ENCODE measurements at places on chromosomes 2 and 18.

DNA sequence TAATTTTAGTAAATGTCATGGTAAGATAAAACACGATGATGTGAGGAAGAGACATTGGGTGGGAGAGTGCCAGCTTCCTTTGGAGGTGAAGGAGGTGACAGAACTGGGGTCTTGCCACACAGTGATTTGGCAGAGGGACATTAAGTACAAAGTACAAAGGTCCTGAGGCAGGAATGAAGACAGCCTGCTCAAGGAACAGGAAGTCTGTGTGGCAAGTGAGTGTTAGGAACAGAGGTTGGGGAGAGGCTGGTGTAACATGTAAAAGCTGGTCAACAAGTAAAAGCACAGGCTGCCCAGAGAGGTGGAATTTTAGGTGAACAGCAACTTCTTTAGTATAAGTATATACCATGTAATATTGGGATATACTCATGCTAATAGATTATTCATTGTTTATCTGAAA lies 73.1 kb downstream of the INPP5D start:
- DNase-seq: no peak

- no peak for DNase-seq
Observed at GRCh38 chr2:71781695-71782228, 328.4 kb downstream of the DYSF start.

DNA sequence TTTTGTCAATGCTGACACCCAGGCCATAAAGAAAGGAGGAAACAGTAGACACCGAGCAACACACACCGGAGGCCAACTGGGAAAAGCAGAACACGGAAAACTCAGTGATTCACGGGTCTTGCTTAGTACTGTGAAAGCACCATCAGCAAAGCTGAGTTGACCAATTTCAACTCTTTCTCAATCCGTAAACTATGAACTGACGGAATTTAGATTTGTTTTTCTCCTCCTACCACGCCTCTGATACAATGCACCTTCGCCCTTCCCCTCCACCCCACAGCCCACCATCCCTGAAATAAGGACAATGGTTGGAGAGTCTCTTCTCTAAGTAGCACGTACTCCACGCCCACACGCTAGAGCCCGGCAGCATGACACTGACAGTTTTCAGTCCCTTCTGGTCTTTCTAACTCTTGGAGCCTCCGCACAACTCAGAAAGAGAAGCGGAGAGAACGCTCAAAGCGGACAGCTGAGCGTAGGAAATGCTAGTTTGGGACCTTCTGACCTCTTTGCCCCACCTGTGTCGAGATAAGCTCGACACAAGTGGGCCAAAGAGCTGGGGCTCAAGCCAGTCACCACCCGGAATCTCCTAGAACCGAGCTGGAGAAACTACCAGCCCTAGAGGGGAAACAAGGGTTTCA lies 669 bp downstream of the LNPK start:
- no peak for DNase-seq

DNA sequence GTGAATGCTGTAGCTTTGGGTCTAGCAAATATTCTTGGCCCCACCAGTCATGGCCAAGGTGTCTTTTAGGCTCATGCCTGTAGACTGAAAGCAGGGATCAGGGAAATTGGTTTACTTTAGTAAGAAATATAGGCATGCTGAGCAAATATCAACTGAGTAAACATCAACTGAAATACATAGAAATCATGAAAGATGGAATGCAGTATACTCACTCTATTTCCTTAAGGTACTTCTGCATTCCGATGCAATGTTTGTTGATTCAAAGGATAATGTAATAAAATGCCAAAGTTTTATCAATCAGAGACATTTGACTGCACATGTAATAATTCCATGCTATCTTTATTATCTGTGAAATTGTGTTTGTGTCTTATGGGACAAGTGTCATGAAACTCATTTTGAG lies 19.6 kb upstream of the IL1R1 start:
- DNase-seq: no peak

- no peak for DNase-seq
Observed at GRCh38 chr2:239887604-239888003, 137.5 kb downstream of the NDUFA10 start.

DNA sequence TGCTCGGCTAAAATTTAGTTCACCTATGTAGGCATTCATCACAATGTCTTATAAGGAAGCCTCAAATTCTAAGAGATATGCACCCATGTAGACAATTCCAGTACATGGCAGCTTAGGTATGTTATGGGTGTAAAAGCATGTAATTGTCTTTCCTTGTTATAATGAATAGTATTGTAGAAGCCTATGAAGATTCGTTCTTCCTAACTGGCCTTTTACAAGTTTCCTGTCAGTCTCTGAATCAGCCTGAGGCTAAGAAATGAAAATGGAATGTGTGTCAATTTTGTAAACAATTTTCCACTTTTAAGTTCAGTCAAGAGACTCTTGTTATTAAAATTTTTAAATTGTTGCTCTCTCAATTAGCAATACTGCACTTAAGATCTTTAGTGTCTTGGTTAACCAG lies 189.9 kb upstream of the GALNT5 start:
- DNase-seq: no peak

DNA sequence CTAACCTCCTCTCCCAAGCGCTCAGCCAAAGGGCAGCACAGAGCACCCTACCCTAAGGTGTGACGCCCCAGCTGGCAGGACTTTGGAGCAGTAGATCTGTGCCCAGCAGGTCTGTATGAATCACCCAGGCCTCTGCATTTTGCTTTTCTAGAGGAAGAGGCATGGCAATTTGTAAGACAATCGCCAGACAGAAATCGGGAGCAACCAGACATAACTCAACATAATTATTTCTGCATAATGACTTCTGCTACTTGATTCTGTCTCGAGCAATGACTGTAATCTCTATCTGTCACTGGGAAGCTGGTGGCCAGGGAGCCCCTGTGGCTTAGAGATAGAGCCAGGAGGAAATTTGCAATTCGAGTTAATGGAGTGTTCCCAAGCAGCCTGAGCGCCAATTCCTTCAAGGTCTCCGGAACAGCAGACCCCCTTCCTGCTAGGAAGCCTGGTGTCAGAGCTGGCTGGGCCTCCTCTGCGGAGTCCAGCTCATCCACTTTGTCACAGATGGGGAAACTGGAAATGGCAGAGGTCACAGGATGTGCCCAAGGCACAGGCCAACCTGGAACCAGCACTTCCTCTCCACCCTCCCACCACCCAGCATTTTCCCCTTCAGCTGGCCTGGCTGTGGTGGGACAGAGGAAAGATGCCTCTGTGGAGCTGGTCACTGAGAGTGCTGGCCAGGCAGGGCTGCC lies 55.0 kb downstream of the ODC1 start:
- no peak for DNase-seq

GRCh38 chr2:11535899-11536344 lies 2.1 kb downstream of the GREB1 start:
- DNase-seq: no peak

DNA sequence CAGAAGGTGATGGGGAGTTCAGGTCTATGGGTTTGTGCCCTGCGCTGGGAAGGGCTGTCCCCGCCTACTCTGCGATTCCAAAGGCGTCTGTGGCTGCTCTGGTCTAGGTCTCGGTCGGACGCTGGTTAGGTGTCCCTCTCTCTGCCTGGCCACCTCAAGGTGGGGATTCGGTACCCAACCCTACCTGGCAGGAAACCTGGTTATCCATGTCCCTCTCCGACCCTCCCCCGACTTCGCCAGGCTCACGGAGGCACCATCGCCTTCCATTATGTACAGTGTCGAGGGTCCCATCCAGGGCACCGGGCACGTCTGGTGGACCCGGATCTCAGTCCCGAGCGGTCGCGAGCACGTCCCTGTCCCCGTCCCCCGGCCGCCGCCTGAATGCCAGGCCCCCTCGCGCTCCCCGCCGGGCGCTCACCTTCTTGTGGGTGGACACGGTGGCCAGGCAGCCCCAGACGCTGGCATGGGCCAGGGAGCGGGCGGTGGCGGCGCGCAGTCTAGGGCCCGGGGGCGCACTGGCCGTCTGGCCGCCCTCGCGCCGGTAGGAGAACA lies 628 bp downstream of the CREG2 start:
- no peak for DNase-seq
